ENCODE measurements at places on chromosomes 6 and 20. TPM values are rescaled to one million over a fixed set of nuclear protein-coding genes. Genes with fewer than 3 reads are reported as not detected.

The SLA2 gene
- total RNA-seq = 0.84 TPM

The NRN1 gene
- 0.44 TPM for total RNA-seq

The SAMD3 gene
- 45.5 TPM for total RNA-seq

The SLC22A3 gene
- total RNA-seq = 4.6 TPM

The MYLK4 gene
- total RNA-seq = 0.18 TPM

DNA sequence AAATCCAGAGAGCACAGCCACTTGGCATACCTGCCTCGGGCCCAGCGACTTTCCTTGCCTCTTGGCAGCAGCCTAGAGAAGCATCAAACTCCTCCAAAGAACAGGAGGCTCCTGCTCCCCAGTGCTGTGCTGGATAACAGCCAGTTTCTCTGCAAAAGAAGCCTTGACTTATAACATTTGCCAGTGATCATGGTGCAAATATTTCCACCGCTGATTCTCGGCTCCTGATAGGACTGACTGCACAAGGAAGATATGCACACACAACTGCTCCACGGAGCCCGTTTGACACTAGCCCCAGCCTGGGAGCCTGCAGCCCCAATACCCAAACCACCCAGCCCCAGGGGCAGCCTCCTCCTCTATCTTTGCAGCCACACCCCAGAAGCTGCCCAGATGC, 17.5 kb downstream of the ACSS1 start:
- H3K4me3 ChIP-seq = no peak overlapping the region
- no peaks in the 10 kb centered on the region for H3K36me3 ChIP-seq
- H3K27me3 ChIP-seq = no peaks in the 10 kb centered on the region
- no peaks in the 10 kb centered on the region for H3K4me1 ChIP-seq

GRCh38 chr6:10351791-10352190, 63.1 kb downstream of the TFAP2A start:
- no peaks in the 10 kb centered on the region for H3K36me3 ChIP-seq
- no peaks in the 10 kb centered on the region for H3K27me3 ChIP-seq
- DNase-seq = no peak
- no peaks in the 10 kb centered on the region for H3K4me1 ChIP-seq
- H3K4me3 ChIP-seq = no peak overlapping the region

DNA sequence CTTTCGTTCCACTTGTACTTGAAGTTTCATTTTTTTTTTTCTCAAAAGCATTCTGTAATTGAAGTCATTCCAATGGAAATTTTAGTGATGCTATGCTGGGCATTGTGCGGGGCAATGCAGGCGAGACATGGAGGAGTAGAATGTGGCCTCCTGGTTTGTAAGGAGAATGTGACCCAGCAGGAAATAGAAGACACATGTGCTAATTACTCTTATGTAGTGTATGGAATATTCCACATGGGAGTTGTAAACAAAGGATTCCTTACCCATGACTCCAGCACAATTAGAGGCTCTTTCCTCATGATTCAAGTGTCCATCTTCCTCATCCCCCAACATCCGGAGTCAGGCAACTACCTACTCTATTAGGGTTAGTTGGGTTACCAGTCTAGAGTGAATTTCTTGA, 14.9 kb upstream of the RFPL4B start:
- no peak overlapping the region for H3K27ac ChIP-seq
- H3K27me3 ChIP-seq = no peaks in the 10 kb centered on the region
- H3K36me3 ChIP-seq = no peaks in the 10 kb centered on the region

DNA sequence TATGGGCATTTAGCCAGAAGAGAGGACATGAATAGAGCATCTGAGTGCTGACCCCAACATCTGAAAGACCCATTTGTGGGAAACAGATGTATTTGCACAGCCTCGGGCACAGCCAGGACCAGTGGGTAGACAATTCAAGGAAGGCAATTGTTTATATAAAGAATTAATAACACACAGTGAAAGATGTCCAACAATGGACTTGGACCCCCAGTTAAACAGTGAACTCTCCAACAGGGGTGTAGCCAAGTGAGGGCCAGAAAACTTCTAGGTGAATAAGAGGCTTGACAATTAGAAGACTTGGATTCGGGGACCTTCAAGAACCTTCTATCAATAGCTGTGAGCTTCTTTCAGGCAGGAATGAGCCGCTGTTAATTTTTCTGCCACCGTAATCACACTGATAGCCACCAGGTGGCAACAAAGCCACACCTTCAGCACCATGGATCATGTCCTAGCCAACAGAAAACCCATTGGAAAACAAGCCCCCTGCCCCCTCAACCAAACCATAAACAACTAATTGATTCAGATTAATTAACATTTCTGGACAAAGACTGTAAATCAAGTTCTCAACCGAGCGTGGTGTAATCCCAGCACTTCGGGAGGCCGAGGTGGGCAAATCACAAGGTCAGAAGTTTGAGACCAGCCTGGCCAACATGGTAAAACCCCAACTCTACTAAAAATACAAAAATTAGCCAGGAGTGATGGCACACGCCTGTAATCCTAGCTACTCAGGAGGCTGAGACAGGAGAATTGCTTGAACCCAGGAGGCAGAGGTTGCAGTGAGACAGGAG, 8.8 kb upstream of the SRSF6 start:
- peak; percentile 82 for DNase-seq
- no peaks in the 10 kb centered on the region for H3K4me1 ChIP-seq
- no peak overlapping the region for H3K4me3 ChIP-seq

DNA sequence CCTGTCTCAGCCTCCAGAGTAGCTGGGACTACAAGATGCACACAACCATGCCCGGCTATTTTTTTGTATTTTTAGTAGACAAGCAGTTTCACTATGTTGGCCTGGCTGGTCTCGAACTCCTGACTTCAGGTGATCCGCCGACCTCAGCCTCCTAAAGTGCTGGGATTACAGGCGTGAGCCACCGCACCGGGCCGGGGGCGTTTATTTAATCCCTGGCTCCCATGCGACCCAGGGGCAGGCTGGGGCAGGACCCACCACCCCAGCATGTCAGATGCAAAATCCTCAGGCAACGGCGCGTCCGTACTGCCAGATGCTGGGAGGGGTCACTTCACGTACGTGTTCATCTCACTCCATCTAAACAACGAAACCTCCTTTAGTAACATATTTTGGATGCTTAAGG, 518.7 kb upstream of the NOX3 start:
- no peak overlapping the region for H3K4me3 ChIP-seq
- no peaks in the 10 kb centered on the region for H3K4me1 ChIP-seq
- H3K36me3 ChIP-seq = no peaks in the 10 kb centered on the region
- no peak for DNase-seq

DNA sequence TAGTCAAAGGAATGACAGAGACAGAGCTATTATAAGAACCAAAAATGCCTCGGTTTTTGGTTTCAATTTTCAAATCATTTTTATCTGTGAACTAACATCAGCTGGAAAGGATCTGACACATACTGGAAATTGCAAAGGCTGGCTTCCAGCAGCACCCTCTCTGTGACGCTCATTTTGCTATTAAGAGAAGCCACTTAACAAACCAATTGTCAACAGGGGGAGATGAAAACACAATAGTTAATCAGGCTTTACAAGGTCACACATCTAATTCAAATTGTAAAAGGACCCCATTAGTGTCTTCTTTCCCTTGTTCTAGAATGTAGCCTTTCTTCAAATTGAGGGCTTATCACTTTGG, 160.5 kb downstream of the TFAP2B start:
- H3K4me1 ChIP-seq = peaks cover 16% of the 10 kb centered on the region
- no peak overlapping the region for H3K27ac ChIP-seq
- H3K36me3 ChIP-seq = no peaks in the 10 kb centered on the region
- no peak overlapping the region for H3K4me3 ChIP-seq
- no peaks in the 10 kb centered on the region for H3K27me3 ChIP-seq
- no peak for DNase-seq

GRCh38 chr6:75601304-75602245, at the start of gene SENP6:
Gene SENP6 (plus strand): TSS chr6:75601880. CDS start chr6:75602525, 645 bp downstream.
- H3K36me3 ChIP-seq = peaks cover 12% of the 10 kb centered on the region
- no peaks in the 10 kb centered on the region for H3K27me3 ChIP-seq
- H3K4me3 ChIP-seq = peak within 1 kb of the TSS; percentile 99
- DNase-seq = peak; percentile 89

DNA sequence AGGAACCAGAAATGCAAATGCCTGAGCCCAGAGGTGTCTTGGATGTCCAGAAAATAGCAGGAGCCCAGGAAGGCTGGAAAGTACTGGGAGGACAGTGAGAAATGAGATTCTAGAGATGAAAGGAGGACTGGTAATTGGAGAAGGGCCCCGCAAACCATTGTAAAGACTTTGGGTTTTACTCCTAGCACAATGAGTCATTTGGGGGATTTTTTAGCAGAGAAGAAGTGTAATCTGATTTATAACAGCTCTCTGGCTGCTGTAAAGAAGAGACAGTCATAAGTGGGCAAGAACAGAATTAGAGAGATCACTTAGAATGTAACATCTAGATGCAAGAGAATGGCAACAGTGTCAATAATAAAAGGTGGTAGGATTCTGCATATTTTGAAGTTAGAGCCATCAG, 40.2 kb downstream of the SLC35F1 start:
- no peaks in the 10 kb centered on the region for H3K4me1 ChIP-seq
- DNase-seq = no peak
- H3K36me3 ChIP-seq = no peaks in the 10 kb centered on the region
- H3K27me3 ChIP-seq = no peaks in the 10 kb centered on the region
- no peak overlapping the region for H3K4me3 ChIP-seq

DNA sequence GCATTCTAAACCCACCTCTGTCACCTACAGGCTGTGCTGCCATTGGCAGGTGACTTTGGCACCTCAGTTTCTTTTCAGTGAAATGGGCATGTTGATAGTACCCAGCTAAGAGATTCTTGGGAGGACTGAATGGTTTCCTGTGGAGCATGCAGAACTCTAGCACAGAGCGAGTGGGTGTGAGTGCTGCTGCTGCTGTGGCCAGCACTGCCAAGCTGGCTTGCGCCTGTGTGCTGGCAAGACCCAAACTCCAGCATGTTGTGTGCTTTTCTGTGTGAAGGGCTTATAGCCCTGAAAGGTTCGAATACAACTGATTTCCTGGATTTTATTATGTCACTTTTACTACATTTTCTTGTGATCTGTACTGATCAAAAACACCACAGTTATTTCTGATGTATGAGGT, 78.1 kb upstream of the KIF25 start:
- no peak overlapping the region for H3K4me3 ChIP-seq
- no peak overlapping the region for H3K27ac ChIP-seq
- DNase-seq = no peak
- H3K4me1 ChIP-seq = no peaks in the 10 kb centered on the region

GRCh38 chr6:8481727-8482126, 46.4 kb upstream of the SLC35B3 start:
- H3K27me3 ChIP-seq = no peaks in the 10 kb centered on the region
- H3K4me3 ChIP-seq = no peak overlapping the region
- H3K27ac ChIP-seq = no peak overlapping the region
- no peaks in the 10 kb centered on the region for H3K36me3 ChIP-seq

DNA sequence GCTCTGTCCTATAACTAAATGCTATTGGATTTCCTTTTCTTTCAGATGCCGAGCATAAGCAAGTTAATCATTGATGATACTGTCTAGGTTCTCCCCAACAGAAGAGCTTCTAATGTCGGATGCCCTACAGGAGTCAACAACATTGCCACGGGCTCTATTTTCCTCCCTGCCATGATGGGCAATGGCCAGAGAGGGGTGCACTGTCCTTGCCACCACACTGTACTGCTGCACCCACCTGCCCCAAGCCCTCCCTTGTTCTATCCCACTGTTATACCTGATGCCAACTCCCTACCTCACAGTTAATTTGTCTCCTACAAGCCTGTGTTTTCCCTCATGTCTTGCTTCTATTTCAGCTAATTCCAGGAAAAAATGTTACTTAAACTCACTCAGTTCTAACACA, 773.6 kb upstream of the CHD6 start:
- no peaks in the 10 kb centered on the region for H3K36me3 ChIP-seq
- H3K27me3 ChIP-seq = no peaks in the 10 kb centered on the region
- no peak overlapping the region for H3K4me3 ChIP-seq
- peak; percentile 45 for DNase-seq
- no peaks in the 10 kb centered on the region for H3K4me1 ChIP-seq
- H3K27ac ChIP-seq = no peak overlapping the region

GRCh38 chr6:34904990-34905613, 16.0 kb downstream of the ANKS1A start:
- no peaks in the 10 kb centered on the region for H3K27me3 ChIP-seq
- H3K36me3 ChIP-seq = no peaks in the 10 kb centered on the region
- H3K4me1 ChIP-seq = no peaks in the 10 kb centered on the region
- H3K27ac ChIP-seq = no peak overlapping the region
- no peak overlapping the region for H3K4me3 ChIP-seq
- no peak for DNase-seq

DNA sequence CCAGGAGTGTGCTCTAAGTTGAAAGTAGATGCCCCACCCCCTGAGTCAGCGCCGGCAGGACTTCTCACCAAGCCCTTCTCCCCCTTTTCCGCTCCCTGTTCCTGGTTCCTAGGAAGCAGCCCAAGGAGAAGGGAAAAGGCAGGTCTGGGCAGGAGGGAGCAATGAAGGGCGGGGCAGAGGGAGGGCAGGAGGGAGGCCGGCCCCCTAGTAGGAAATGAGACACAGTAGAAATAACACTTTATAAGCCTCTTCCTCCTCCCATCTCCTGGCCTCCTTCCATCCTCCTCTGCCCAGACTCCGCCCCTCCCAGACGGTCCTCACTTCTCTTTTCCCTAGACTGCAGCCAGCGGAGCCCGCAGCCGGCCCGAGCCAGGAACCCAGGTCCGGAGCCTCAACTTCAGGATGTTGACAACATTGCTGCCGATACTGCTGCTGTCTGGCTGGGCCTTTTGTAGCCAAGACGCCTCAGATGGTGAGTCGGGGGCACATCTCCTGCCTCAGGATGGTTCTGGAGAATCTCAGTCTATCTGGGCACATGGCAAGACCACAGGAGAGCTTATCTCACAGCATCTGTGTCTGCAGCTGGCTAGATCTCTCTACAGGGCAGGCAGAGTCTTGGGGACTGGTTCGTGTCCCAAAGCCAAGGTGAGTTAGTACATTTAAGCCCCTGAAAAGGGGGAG, at the start of gene PROCR:
Gene PROCR (plus strand): TSS at position 320 of the 681 bp plus-strand sequence. CDS start 83 bp downstream, at position 403.
- no peaks in the 10 kb centered on the region for H3K36me3 ChIP-seq
- no peak within 1 kb of the TSS for H3K27ac ChIP-seq
- H3K27me3 ChIP-seq = no peaks in the 10 kb centered on the region
- H3K4me1 ChIP-seq = no peaks in the 10 kb centered on the region

- H3K4me1 ChIP-seq = no peaks in the 10 kb centered on the region
- no peak for DNase-seq
- H3K27ac ChIP-seq = no peak overlapping the region
- peaks cover 29% of the 10 kb centered on the region for H3K27me3 ChIP-seq
- no peak overlapping the region for H3K4me3 ChIP-seq
Observed at GRCh38 chr6:38996676-38997075, 51.9 kb upstream of the GLP1R start.

DNA sequence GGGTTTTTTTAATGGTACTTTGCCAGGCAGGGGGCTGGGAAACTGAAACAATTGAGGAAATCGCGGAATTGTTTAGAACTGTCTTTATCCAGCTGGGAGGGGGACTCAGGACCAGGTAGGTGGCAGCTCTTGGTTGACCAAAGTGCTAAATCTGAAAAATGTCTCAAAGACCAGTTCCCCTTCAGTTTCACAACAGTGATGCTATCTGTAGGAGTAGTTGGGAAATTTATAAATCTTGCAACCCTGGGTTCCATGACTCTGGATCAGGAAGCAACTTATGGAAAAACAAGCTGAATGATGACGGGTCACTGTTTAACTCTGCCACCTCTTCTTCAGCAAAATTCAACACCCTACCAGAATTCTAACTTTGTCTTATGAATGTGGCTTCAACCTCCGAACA, 99.7 kb downstream of the FAM50B start:
- DNase-seq = no peak
- no peaks in the 10 kb centered on the region for H3K27me3 ChIP-seq
- no peaks in the 10 kb centered on the region for H3K4me1 ChIP-seq
- no peaks in the 10 kb centered on the region for H3K36me3 ChIP-seq
- no peak overlapping the region for H3K27ac ChIP-seq

GRCh38 chr6:133906050-133906449, 17.1 kb downstream of the TCF21 start:
- peaks cover 23% of the 10 kb centered on the region for H3K27me3 ChIP-seq
- H3K4me1 ChIP-seq = no peaks in the 10 kb centered on the region
- H3K4me3 ChIP-seq = no peak overlapping the region
- no peak overlapping the region for H3K27ac ChIP-seq
- H3K36me3 ChIP-seq = no peaks in the 10 kb centered on the region
- DNase-seq = no peak
